Substantia nigra (tissue), 51 donors: ENCODE measurements at places on chromosomes 2 and 18.

- DNase-seq, result no peak
Observed at GRCh38 chr18:9818423-9818734, 67.4 kb upstream of the TXNDC2 start.

DNA sequence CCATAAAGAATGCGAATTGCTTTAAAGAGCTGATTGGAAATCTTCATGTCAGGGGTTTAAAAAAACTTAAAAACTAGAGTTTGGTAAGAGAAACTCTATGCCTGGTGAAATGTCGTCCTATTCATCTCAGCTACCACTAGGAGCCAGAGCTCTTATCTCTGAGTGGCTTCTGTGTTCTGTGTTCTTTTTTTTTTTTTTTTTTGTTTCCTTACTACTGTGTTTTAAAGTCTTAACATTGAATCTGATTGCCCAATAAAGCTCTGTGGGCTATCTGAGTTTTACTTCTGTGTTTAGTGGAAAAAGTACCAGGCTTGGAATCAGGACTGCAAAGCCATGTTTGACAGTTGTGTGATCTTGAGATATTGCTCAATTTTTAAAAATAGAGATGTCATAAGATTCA is 494.8 kb downstream of the RIT2 start:
- DNase-seq, result no peak

DNA sequence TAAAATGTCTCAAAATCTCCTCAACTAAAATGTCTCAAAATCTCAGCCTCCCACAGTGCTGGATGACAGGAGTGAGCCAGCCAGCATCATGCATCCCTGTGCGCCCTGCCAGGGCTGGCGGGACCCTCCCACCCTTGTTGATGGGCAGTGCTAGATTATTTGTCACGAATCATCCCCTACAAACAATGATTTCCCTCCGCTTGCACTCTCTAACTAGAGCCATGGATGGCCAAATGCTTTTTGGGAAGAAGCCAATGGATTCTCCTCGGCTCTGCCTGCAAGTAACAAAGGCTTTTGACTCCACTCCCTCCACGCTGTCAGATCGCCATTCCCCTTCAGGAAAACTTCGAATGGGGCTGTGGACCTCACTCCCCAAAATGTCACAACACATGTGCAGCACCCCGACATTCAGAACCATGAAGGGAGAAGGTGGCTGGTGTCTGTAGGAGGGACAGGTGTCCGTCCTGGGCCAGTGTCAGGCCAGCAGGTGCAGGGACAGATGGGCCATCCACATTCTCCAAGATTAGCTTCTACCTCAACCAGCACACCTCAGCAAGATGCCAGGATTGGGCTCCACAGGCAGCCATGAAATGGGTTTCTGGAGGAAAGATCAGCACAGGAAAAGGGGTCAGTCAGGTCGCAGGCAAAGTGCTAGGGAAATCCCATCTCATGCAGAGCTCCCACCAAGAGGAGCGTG is 11.5 kb downstream of the AMER3 start:
- DNase-seq, result no peak

- no peak for DNase-seq
Observed at GRCh38 chr2:233831861-233832260, 22.5 kb downstream of the HJURP start.

GRCh38 chr2:24926602-24927252 is 6.7 kb upstream of the ADCY3 start:
- peak; percentile 33 for DNase-seq

- DNase-seq, result no peak
Observed at GRCh38 chr2:39667104-39667885, 1.6 kb downstream of the TMEM178A start.

- no peak for DNase-seq
Observed at GRCh38 chr18:45481821-45482220, 133.5 kb upstream of the SLC14A2 start.

DNA sequence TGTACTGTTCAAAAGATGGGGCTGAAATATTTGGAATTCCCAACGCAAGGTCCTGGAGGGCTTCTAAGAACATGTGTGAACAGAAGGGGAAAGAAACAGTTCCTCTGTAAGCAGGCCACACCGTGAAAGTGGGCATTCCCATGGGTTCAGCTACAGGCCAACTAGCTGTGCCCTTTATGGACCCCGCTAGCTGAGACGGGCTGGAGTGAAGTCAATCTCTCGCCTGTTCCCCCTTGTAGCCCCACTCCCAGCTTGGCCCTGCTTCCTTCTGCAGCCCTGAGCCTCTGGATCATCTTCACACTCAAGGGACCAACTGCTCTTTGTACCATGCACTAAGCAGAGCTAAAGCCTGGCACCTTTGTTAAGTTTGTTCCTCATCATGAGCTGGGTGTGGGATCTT is 55.4 kb downstream of the POLR1A start:
- DNase-seq, result no peak

DNA sequence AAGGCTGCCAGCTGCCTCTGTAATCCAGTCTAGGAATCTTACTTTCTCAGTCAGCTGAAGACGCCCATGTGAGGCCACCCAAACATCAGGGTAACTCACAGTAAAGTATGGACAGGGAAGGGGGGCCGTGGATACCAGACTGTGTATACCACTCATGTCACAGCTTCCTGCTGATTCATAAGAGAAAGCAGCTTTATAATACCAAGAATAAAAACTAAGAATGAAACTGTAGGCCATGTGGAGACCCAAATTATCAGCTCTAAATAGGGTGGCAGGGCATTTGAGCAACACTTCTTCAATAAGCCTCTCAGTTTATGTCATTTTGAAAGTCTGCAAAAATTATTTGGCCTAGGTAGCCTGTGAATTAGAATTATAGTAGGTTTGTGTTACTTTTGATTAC is 115.0 kb upstream of the CDCA7 start:
- DNase-seq, result no peak

DNA sequence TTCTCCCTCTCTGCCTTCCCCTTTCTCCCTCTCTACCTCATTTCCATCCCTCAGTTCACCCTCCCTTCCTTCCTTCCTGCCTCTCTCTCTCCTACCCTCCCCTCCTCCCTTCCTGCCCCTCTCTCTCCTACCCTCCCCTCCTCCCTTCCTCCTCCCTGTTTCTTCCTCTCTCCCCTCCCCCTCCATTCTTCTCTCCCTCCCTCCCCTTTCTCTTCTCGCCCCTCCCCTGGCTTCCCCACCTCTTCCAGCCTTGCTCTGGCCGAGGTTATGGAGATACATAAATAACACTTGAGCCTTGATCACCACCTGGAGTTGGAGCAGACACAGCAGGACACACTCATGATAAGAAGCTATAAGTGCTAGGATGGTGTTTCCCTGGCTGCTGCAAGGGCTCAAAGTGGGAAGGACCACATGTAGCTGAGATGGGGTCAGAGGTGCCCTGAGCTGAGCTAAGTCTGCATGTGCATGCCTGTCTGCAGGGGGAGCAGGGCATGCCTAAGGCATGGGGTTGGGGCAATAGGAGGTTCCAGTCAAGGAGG is 326.1 kb upstream of the HS6ST1 start:
- no peak for DNase-seq

DNA sequence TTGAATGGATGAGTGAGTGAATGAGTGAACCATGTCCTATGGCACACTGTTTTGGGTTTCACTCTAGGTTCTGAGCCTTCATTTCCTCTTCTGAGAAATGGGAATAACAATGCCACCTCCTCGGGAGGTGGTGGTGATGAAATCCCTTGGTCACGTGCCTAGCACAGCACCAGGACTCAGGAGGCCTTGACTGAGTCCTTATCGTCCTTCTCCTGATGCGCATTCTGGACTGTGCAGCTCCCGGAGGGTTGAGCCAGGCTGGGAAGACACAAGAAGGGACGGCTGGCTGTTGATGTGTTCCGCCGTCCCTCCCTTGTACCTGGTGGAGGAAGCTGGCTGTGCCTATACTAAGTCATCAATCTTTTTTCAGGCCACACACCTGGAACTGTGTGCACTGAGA is 437.3 kb downstream of the ZNF521 start:
- DNase-seq, result no peak

DNA sequence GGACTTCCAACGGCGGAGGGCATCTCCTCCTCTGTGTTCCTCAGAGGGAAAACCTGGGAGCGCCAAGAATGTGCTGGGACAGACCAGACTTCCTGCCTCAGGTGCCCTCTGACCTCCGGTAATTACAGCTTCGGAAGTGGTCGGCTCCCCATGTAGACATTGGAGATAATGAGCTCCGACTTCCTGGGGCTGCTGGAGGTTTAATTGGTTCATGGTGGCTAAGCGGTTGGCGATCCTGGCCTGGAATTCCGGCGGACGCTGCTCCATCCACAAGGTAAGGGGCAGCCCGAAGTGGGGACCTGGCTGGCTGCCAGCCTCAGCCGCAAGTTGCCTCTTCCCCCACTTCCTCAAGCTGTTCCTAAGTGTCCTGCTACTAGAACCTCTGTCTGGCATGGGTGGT is 83.2 kb upstream of the EPC2 start:
- DNase-seq, result no peak

DNA sequence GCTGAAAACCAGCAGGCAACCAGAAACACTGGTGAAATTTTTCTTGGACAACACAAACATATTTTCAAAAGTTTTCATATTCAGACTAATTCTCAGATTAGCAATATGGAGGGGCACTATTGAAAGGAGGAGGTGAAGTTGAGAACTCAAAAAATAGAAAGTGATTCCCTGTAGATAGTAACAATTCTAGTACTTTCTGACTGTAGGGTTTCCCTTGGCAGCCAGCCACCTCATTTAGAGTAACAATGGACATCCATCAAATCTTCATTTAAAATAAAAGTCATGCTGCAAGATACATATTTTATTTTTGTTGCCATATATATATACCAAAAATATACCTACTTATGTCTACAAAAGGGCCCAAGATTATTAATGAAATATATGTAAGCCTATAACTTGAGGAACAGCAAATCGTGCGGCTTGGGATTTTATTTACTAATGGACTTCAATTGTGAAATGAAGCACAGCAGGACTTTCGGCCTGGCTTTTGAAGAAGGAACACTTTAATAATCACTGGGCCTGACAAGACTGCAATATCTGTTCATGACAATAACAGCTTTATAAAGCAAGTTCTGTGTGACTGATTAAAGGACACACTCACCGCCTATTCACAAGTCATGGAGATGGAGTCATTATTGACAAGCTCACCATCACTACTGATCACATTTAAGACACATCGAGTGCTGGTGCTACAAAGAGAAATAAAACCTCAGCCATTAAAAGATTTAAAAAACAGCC is 6.8 kb upstream of the NR4A2 start:
- no peak for DNase-seq

DNA sequence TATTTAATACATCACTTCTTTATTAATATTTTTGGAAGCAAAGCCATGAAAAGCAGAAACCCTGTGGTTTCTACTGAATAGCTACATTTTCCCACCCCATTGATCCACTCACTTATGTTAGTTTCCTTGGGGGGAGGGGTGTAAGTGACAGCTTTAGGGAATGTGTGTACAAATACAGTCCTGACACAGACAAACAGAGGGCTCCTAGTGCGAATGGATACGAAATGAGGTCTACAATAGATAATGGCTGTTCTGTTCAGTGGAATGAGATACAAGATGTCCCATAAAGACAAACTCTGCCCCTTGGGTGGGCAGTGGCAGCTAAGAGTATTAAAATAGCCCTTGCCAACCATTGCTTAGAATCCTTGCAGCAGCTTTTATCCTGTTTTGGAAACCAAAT is 312.9 kb downstream of the NCKAP5 start:
- no peak for DNase-seq

DNA sequence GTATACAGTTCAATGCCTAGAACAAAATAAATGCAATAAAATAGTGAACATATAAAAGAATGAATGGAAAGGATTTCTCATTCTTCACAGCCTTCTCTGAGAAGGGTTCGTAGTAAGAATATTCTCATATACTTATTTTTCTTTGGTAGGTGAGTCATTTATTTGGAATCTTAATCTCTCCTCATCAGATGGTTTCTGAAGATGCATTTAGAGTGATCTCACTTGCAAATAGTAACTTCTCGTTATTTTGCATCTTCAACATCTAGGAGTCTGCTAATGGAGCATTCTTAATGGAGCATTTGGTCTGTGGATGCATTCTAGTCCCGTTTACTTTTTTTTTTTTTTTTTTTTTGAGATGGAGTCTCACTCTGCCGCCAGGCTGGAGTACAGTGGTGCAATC is 3.9 kb downstream of the UBXN4 start:
- DNase-seq, result no peak

DNA sequence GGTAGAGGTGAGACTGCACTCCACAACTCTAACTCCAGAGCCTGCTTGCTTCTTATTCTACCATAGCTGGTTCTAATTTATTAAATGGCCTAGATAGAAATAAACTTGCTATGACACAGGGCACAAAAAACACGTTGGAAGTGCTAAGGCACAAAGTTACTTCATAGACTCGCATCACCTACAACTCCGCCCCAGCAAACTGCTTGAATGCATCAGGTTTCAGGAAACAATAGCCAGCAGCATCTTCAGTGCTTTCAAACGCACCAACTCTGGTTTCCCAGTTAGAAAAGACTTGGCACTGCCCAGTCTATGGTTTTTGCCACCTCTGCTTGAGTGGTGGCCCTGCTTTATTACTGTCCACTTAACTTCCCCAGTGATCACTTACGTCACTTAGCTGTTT is 142.6 kb downstream of the RIF1 start:
- no peak for DNase-seq

- DNase-seq, result no peak
Observed at GRCh38 chr2:211085056-211085680, 528.8 kb downstream of the CPS1 start.

- DNase-seq, result no peak
Observed at GRCh38 chr18:156514-157230, 1.7 kb upstream of the USP14 start.

- no peak for DNase-seq
Observed at GRCh38 chr18:72375618-72376017, 168.5 kb downstream of the CBLN2 start.
